ENCODE measurements at places on chromosomes 13 and 19. TPM values are rescaled to one million over a fixed set of nuclear protein-coding genes. Genes with fewer than 3 reads are reported as not detected.
A peak's percentile ranks its signal among the peaks of the same experiment; 100 is the strongest.

The MAP4K1 gene
- not detected for total RNA-seq

The FXYD3 gene
- 309 TPM for total RNA-seq

The CGB8 gene
- not detected for total RNA-seq

The IGSF23 gene
- total RNA-seq = not detected

DNA sequence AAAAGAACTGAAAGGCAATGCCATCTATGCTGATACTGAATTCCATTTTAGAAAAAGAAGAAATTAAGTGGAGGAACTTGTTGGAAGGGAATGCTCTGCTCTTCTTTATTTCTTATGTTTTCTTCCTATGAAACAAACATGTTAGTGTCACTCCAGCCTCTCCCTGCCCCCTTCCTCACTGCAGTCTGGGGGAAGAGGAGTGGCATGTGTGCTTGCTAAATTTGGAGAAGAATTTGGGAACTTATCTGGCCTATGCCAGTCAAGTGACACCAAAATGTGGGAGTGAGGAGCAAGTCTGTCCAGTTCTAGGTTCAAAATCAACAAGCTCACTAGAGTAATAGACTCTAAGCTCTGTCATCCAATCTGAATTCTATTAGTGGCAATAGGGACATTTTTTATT is 214.6 kb downstream of the RBM26 start:
- DNase-seq = no peak

GRCh38 chr13:33462109-33462508 is 176.6 kb upstream of the STARD13 start:
- no peak for DNase-seq

GRCh38 chr13:38697628-38698333 is 10.9 kb downstream of the FREM2 start:
- peak; percentile 47 for DNase-seq
